ENCODE measurements at places on chromosomes 7 and 10.

GRCh38 chr10:72079356-72079755 is 9.0 kb downstream of the SPOCK2 start:
- DNase-seq = peak; percentile 60

DNA sequence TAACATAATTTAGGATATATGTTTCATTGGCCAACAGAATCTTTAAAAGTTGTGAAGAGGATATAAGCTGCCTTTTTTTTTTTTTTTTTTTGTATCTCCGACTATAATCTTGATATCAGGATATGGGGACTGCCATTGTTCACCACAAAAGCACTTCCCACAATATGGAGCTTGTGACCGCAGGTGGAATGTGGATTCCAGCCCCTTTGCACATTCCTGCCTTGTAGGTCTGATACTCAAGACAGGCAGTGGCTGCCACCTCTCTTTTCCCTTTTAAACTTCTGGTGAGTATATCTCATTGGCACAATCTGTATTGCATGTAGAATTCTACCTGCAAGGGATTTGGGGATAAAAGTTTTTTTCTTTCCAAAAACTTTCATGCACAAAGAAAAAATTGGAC is 272.7 kb upstream of the VWC2 start:
- no peak for DNase-seq

DNA sequence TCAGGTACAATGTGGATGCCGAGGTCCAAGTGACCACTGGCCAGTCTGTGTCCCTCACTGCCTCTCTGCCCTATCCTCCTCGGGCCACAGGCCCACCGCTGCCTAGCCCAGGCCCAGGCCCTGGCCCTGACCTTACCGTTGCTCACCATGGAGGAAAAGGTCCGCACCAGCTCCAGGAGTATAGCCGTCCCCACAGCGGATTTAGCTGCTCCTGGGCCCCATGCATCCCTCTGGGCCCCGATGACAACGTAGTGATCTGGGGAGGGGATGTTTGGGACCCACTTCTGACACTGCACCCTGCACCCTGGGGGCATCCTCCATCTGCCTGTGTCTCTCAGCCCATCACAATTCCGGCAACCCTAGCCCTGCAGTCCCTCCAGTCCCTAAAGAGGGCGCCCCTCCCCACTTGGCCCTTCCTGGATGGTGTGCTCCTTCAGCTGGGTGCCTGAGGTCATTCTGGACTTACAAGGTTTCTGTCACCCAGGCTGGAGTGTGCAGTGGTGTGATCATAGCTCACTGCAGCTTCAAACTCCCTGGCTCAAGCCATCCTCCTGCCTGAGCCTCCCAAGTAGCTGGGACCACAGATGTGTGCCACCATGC is 12.1 kb downstream of the TFR2 start:
- DNase-seq = peak; percentile 44

GRCh38 chr7:3955026-3955425 is 654.0 kb downstream of the SDK1 start:
- DNase-seq = no peak

DNA sequence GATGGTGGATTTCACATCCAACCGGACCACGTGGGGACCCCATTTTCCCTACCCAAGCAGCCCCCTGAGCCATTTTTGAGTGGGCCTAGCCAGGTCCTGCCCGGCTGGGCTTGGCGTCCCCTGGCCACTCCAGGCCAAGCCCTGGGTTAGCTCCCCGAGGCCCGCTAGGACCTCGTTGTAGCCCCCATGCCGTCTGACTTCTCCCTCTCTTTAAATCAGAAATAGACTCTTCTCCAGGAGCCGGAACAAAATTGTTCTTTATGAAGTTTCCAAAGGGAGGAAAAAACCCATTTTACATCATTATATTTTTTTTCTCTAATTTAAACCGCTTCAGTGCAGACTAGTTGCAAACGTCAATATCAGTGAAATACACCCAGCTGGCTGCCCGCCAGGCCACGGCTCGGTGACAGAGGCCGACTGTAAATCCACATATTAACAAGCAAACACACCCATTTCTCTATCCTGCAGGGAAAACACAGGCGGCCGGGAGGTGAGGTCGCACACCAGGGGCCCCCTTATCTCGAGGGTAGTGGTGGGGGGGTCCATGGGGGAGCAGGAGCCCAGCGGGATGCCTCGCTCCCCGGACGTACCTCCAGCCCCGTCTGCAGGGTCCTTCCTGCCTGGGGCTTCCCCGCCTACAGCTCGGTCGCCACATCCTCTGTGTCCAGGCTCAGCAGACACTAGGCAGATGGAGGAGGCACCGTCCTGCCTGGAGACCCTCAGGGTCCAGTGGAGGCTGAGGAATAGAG is 72.7 kb downstream of the ELFN1 start:
- DNase-seq = peak; percentile 29

DNA sequence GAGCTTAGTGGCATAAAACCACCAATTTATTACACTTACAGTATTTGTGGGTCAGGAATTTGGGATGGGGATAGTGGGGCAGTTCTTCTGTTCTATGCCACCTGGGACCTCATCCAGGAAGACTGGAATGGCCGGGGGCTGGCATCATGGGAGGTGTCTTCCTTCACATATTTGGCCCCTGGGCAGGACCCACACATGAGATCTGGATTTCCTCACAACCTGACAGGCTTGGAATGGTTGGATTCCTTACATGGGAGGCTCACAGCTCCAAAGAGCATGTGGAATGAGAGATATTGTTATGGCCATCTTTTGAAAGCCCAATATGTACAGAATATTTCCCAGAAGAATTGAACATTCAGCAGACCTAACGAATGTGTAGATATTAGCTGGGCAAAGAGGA is 21.9 kb downstream of the LSMEM1 start:
- DNase-seq = no peak

DNA sequence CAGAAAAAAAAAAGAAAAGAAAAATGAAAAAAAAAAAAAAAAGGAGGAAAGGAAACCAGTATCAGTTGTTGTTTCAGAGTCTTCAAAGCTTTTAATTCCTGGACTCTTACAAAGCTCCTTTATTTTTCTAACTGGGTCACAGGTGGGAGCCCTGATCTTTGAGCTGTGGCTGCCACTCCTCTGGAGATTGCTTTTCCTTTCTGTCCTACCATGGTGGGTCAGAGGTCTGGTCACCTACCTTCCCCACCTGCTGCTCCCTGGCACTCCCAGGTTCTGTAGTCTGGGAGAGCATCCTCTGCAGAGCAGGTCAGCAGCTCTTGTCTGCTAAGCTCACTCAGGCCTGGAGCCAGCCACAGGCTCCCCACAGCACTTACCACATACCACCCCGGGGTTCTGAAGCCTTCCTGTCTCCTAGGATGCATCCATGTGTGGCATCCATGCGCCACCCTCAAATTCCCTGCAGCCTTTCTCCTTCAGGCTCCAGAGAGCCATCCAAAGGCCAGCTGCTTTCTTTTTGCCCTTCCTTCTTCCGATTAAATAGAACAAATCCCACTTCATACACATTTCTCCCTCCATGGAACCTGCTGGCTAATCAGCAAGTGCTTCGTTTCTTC is 73.2 kb upstream of the TPK1 start:
- no peak for DNase-seq
